ENCODE measurements at places on chromosomes 13 and 19.

GRCh38 chr13:107534548-107534947 lies 680.8 kb downstream of the LIG4 start:
- DNase-seq: no peak

DNA sequence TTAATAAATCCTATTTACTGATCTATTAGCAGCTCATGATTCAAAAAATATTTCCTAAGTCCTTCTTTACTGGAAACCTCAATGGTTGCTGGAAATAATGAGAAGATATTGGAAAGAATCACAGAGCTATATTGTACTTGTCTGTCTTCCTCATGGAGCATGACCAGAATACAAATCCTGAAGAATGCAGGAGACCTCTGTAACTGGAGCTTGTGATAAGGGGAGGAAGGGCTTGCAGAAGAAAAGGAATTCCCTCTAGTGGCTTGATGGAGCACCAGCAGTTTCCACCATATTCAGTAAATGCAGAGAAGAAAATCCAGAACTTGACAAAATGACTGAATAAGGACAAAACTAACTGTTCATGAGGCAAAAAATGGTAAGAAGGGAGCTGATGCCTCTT lies 1333.1 kb downstream of the EFNB2 start:
- DNase-seq: no peak

- DNase-seq: peak; percentile 26
These were observed at the start of gene ZNF93 for GRCh38 chr19:19900729-19901444. ZNF93 (plus strand) TSS chr19:19900946; CDS start chr19:19901089, 143 bp downstream.

DNA sequence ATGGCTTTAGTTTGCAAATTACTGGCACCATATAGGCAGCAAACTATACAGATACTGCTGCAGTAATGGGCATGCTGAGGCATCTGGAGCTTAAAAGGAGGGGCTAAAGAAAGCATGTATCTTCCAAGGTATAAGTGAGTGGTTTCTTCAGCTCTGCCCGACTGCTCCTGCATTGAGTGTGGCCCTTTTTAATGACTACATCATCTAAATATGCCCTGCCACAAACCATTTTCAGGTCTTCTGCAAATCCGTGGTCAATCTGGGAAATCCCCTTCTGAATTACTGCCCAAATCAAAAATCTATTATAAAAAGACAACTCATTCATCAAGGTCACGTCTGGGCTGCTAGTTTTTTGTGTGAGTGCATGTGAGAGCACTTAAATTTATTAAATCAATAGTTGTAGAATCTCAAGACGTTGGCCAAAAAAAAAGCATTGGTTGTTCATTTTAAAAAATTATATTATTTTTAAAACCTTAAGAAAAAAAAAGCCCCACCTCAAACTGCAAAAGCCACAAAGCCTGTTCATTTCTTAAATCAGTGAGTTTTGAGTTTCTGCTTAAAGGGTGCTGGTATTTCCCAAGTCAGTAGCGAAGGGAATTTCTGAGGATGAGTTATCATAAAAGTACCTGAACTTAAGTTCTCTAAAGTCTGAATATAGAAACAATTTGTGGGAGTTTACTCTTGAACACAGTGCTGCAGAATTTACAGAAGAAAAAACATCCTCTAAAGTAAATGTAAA lies 16.3 kb downstream of the LCP1 start:
- DNase-seq: no peak

DNA sequence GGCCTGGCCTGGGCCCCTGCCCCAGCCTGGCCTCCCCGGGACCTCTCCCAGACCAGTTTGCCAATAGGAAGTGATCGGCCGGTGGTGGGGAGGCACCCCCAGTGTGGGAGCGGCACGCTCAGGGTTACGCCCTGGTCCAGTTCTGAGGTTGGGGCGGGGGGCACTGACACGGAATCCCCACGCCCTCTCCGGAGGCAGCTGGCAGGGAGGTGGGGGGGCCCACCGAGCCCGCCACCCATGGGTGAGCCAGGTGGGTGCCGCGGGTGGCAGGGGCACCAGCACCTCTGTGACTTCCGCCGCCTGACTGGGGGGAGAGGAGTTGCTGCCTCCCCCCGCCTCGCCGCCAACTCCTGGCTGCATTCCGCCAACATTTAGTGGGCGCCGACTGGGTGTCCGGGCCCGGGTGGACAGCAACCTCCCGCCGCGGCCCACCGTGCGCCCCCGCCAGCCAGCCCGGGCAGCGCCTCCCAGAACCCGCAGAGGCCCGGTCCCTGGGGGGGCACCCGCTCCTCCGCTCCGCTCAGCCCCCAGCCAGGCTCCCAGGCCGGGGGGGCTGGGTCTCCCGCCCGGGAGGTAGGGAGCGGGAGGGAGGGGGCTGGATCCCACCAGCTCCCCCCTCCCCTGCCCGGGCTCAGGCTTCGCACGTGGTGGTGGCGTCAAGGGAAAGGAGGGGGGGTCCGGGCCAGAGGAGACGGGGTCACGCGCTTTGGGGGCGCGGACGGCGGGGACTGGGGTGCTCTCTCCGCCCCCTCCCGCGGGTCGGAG lies 2.0 kb downstream of the ZBTB7A start:
- no peak for DNase-seq

- no peak for DNase-seq
These were observed 19.7 kb upstream of the PLPP2 start for GRCh38 chr19:310781-311496.

- DNase-seq: no peak
These were observed 574 bp downstream of the CYP2S1 start for GRCh38 chr19:41193430-41194156.

DNA sequence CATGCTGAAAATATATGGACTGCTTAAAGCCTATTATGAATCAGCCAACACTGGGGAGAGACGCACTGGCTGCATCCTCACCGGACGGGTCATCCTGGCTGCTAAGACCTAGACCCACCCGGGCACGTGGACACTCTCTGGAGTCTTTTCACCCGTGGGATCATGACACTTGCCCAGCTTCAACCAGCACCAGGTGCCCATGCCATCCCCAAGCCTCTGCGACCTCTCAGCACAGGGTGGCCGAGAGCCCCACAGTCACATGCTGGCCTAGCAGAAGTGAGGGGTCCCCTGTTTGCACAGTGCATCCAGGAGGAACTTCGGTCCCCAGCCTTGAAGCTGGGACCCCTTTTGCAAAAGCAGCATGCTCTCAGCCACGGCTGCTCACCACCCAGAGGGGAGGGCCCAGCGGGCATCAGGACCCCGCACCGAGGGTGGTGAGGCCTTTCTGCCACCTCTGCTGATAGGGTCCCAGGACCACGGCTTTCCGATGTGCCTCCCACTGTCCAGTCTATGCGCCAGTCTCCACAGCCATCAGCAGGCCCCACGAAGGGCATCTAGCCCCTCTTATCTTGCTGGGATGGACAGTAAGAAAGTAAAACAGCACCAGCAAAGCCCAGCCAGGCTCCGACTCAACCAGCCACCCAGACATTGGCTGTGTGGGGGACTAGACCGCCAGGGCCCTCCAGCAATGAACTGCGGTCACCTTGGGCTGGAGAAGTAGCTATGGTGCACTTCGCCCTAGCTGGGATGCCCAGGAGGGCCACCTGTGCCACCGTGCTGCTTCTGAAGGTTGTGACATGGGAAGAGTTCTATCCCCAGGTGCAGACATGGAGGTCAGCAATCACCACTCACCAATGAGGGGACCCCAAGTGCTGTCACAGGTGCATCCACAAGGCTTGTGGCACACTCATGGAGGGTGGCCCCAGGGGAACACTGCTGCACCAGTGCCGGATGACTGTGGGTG lies 73.1 kb downstream of the CEBPG start:
- no peak for DNase-seq

DNA sequence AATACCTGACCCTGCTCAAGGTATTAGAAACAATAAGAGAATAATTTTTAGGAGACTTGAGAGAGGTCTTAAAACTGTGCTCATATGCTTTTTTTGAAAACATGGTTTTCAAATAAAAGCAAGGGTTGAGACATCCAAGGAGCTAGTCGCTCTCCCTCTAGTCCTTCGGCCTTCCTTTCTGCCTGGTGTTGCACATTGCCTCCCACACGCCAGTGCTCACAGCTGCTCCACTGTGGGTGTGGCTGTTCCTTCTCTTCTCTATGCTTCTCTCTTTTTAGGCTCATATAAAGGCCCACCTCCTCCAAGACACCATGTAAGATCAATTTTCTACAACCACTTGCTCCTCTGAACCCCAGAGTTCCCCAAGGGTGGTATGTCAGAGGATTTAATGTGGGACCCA lies 352.6 kb downstream of the ENOX1 start:
- no peak for DNase-seq

- DNase-seq: no peak
These were observed 17.0 kb downstream of the CYP2F1 start for GRCh38 chr19:41131186-41131585.

- no peak for DNase-seq
These were observed 19.8 kb upstream of the ISYNA1 start for GRCh38 chr19:18457483-18458331.

GRCh38 chr13:22594041-22594440 lies 586.7 kb upstream of the SGCG start:
- no peak for DNase-seq

- DNase-seq: no peak
These were observed 172.5 kb upstream of the MIR17HG start for GRCh38 chr13:91174886-91175501.

GRCh38 chr19:16477311-16477710 lies 5.5 kb upstream of the EPS15L1 start:
- DNase-seq: no peak

DNA sequence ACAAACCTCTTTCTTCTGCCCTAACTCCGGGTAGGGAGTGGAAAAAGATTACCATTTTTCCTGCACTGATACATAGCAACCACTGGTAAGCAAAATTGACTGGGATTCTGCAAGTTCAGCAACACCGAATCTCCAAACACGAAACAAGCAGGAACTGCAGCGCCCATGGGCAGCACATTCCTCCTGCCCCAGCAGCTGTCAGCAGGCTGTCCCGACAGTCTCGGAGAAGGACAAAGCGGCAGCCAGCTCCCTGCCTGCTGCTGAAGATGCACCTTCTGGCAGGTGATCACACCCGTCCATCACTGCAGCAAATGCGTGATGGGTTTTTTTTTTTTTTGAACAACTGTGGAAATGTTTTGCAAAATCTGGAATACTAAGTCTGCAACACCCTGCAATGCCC lies 6.7 kb downstream of the TMTC4 start:
- no peak for DNase-seq

DNA sequence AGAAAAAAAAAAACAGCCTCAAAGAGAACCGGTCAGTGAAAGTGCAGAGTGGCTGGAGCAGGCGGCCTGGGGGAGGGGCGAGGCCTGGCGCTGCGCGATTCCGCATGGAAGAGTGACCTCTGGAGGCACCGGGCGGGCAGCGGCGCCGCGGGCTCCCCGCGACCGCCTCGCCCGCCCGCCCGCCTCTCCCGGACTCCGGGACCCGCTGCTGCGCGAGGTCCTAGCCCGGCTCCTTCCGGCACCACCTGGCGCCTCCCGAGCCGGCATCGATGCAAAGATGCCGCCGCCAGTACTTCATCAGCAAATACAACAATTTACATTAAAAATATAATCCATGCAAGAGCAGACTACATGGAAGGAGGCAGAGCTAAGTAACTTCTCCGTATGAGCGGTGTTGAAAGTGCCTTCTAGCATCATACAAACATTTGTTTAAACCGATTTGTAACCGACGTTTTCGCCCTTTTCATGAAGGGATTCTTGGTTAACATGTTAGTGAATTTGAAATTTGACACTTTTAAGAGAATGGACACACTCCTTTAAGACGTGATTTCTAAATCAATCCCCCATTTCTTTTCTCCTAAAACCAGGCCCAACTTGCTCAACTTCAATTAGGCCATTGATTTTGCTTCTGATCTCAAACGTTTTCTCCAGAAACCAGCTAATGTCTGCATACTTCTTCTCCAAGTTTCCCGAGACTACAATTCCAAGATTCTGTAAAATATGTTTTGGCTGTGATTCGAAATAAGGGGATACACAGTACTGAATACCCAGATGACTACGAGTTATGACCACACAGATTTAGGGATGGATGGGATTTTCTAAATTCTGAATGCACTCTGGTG lies 2.1 kb downstream of the EFNB2 start:
- DNase-seq: no peak

DNA sequence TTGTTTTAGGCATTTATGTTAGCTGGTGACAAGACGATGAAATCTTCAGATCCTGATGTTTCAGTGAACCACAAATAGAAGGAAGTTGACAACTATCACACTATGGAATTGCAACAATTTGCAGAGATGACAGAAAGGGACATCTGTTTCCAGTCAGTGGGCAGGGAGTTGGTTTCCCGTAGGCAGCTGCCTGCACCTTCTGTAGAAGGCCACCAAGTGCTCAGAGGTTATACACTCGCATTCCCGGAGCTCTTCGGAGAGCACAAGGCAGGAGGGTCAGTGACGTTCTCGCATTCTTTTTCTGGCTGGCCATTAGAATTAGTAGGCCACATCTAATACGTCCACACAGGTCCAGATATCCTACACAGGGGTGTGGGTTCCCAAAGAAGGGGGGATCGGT lies 129.4 kb downstream of the SHISA2 start:
- no peak for DNase-seq

GRCh38 chr13:21538753-21539152 lies 65.2 kb downstream of the MICU2 start:
- DNase-seq: no peak

- DNase-seq: no peak
These were observed 21.4 kb downstream of the FOXO1 start for GRCh38 chr13:40644838-40645604.

- no peak for DNase-seq
These were observed 12.6 kb upstream of the SMG9 start for GRCh38 chr19:43767316-43767715.

- no peak for DNase-seq
These were observed 132.1 kb downstream of the URI1 start for GRCh38 chr19:30074096-30074495.

DNA sequence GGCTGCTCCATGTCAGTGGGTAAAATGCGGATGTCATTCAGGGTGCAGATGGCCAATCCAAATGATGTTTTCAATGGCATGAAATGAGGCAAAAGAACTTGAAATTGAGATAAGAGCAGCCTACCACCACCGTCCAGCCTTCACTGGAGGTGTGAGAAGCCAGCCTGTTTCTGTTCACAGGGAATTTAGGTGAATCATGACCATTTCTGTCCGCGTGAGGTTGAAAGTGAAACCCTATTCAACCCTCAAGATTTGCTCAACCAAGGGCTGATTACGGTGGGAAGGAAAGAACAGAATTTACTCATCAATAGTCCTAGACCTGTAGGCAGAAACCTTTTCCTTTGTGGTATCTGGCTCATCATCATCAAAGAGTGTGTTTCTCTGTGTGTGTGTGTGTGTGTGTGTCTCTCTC lies 370.7 kb downstream of the COG6 start:
- peak; percentile 54 for DNase-seq

- DNase-seq: no peak
These were observed 1893.2 kb downstream of the PCDH9 start for GRCh38 chr13:65336916-65337315.

- DNase-seq: no peak
These were observed 918.8 kb downstream of the SLITRK1 start for GRCh38 chr13:82963226-82964099.

GRCh38 chr13:28505543-28506135 lies 10.7 kb upstream of the FLT1 start:
- DNase-seq: no peak

DNA sequence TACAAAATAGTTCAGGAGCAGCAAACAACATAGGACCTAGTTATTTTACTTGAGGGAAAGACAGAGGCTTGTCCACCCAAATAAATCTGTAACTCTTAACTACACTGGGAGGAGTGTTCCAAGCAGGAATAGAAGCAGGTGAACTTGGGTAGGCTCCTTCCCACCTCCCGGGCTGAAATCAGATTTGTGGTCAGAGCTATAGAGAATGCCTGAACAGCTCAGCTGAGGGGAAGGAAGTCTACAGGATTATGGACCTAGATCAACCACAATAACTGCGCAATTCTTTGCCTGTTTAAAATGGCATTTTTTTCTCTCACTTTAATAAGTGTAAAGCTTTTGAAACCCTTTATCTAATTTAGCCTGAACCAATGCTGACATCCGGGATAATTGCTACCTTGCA lies 73.5 kb upstream of the IRS2 start:
- no peak for DNase-seq

- no peak for DNase-seq
These were observed 154.0 kb upstream of the TSHZ3 start for GRCh38 chr19:31503211-31503610.
